ENCODE measurements at places on chromosomes 13 and 19.

- no peak for DNase-seq
Measured at GRCh38 chr13:100533588-100534041, 55.0 kb downstream of the GGACT start.

DNA sequence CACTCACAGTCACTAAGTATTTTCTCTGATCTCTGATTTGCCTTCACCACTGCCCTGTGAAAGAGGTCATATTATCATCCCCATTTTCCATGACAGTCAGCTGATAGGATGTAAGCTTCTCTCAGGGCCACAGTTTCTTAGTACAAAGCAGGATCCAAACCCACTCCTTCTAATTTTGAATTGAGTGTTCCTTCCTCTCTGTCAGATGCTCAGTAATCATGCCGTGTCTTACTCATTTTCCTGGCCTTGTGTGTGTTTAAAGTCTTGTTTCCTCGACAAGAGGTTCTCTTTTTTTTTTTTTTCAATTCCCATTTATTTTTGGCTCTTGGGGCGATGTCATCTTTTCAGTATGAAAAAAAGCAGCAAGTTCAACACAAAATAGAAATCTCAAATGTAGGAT is 72.3 kb downstream of the NAA16 start:
- no peak for DNase-seq

GRCh38 chr13:48603375-48603774 is 50.4 kb upstream of the CYSLTR2 start:
- DNase-seq = no peak

GRCh38 chr13:92355213-92355612 is 871.4 kb upstream of the GPC6 start:
- DNase-seq = no peak

All from upper lobe of right lung (tissue), 1 donor.